ENCODE measurements at places on chromosomes 7 and 10. TPM values are rescaled to one million over a fixed set of nuclear protein-coding genes. Genes with fewer than 3 reads are reported as not detected.

Gene LIPF
- total RNA-seq: not detected

DNA sequence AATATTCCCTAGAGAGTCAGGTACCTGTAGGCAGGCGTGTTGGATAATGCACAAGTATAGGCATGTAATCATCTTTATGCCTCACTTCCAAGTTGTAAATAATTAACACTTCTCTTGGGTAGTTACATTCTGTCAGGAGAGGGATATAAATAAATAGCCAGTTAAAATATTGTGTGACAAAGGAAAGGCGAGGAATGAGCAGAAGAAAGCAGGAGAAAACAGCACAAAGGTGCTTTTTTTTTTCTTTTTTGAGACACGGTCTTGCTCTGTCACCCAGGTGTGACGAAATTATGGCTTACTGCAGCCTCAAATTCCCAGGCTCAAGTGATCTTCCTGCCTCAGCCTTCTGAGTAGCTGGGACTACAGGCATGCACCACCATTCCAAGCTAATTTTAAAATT is 99.2 kb upstream of the LYZL2 start:
- DNase-seq: no peak

- no peak for DNase-seq
These were observed 663.6 kb downstream of the PARD3 start for GRCh38 chr10:34151481-34151880.

GRCh38 chr10:116915340-116915739 is 66.0 kb downstream of the ENO4 start:
- no peak for DNase-seq

Data from PC-3 (cell line).